ENCODE measurements at places on chromosomes 2 and 18. TPM values are rescaled to one million over a fixed set of nuclear protein-coding genes. Genes with fewer than 3 reads are reported as not detected.

The AGAP1 gene
- 2.8 TPM for polyA plus RNA-seq

The KCTD1 gene
- 3.1 TPM for polyA plus RNA-seq

The ONECUT2 gene
- polyA plus RNA-seq: not detected

The TUBA4B gene
- polyA plus RNA-seq: not detected

The TNFAIP6 gene
- 1.4 TPM for polyA plus RNA-seq

The PTPN4 gene
- 5.6 TPM for polyA plus RNA-seq

The C2orf72 gene
- polyA plus RNA-seq: not detected

- no peak overlapping the region for H3K4me3 ChIP-seq
- peaks cover 8% of the 10 kb centered on the region for H3K4me1 ChIP-seq
- DNase-seq: no peak
- no peaks in the 10 kb centered on the region for H3K36me3 ChIP-seq
- no peak overlapping the region for H3K27ac ChIP-seq
- no peaks in the 10 kb centered on the region for H3K27me3 ChIP-seq
Measured at GRCh38 chr2:45435316-45435715, 175.8 kb downstream of the SRBD1 start.

GRCh38 chr18:77935342-77935741 lies 685.7 kb downstream of the GALR1 start:
- no peaks in the 10 kb centered on the region for H3K4me1 ChIP-seq
- H3K36me3 ChIP-seq: no peaks in the 10 kb centered on the region
- no peaks in the 10 kb centered on the region for H3K27me3 ChIP-seq
- H3K4me3 ChIP-seq: no peak overlapping the region
- no peak overlapping the region for H3K27ac ChIP-seq
- no peak for DNase-seq

GRCh38 chr2:133589456-133589855 lies 21.2 kb upstream of the NCKAP5 start:
- H3K36me3 ChIP-seq: no peaks in the 10 kb centered on the region
- H3K4me3 ChIP-seq: no peak overlapping the region
- no peaks in the 10 kb centered on the region for H3K4me1 ChIP-seq
- no peak overlapping the region for H3K27ac ChIP-seq

DNA sequence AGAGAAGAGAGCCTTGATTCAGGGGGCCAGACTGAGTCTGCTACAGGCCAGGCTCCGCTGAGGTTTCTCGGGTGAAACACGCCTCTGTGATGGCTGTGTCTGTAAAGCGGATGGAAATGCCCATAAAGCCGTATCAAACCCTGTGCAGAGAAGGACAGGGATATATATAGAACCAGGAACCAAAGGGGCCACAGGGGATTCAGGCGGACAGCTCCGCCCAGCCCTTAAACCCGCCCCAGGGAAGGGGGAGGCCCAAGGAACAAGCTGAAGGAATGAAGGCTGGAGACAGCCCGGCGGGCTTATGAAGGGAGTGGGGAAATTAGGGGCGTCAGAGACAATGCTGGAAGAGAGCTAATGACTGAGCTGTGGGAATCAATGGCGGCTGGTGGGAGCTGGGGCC lies 42.1 kb downstream of the NHEJ1 start:
- DNase-seq: no peak
- no peaks in the 10 kb centered on the region for H3K27me3 ChIP-seq
- H3K36me3 ChIP-seq: no peaks in the 10 kb centered on the region
- H3K4me1 ChIP-seq: no peaks in the 10 kb centered on the region
- H3K4me3 ChIP-seq: no peak overlapping the region
- no peak overlapping the region for H3K27ac ChIP-seq

DNA sequence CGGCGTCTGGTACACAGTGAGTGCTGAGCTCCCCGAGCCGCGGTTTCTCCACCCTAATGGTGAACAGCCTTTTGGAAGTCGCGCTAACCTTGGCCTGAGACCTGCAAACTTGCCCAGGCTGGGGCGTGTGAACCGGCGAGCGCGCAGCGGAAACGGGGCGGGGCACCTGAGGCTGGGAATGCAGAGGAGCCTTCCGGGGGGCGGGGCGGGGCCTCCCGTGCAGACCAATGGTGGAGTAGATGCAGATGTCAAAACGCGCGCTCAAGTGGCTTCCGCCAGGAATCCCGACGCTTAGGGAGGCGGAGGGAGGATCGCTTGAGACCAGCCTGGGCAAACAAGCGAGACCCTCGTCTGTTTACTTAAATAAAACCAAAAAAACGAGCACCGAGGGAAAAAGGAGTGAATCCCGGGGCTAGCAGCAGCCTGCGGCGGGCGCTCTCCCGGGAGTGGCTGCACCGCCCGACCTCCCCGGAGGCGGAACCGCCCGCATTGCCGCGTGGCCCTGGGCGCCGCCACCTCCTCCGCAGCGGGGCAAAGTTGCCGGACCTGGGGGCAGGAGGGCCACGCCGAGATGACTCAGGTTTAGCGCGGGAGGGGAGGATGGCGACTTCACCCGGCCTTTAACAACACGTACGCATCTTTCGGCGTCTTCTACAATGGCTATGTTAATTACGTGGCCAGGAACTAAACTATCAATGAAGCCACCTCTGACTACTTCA lies 2.2 kb upstream of the RRM2 start:
- peak overlapping the region; percentile 92 for H3K27ac ChIP-seq
- H3K4me1 ChIP-seq: peaks cover 55% of the 10 kb centered on the region
- H3K36me3 ChIP-seq: no peaks in the 10 kb centered on the region
- peaks cover 16% of the 10 kb centered on the region for H3K27me3 ChIP-seq
- peak; percentile 98 for DNase-seq

GRCh38 chr18:47163241-47163640 lies 12.9 kb downstream of the IER3IP1 start:
- peaks cover 6% of the 10 kb centered on the region for H3K4me1 ChIP-seq
- DNase-seq: no peak
- peaks cover 3% of the 10 kb centered on the region for H3K36me3 ChIP-seq

DNA sequence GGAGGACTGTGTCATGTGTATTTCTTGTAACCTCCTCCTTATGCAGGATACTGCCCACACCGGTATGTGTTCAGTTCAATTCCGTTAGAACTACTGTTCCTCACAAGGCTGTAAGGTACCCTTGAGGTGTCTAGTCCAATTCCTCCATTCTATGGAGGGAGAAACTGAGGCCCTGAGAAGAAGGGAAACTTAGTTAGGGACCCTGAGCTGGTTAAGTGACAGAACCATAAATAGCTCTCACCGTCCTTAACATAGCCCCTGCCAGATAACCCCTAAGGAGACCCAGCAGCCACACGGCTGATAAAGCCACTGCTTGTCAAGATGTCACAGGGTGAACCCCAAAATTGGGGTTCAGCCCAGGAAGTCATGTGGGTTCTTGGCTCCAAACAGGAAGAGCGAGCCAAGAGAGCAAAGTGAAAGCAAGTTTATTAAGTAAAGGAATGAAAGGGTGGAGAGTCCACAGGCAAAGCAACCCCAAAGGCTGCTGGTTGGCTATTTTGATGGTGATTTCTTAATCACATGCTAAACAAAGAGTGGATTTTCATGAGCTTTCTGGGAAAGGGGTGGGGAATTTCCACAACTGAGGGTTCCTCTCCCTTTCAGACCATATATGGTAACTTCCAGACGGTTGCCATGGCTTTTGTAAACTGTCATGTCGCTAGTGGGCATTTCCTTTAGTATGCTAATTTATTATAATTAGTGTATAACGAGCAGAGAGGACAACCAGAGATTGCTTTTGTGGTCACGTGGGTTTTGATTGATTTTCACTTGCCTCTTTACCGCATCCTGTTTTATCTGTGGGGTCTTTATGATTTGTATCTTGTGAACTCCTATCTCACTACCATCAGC lies 83.4 kb upstream of the RTN4 start:
- H3K27me3 ChIP-seq: no peaks in the 10 kb centered on the region
- peaks cover 39% of the 10 kb centered on the region for H3K4me1 ChIP-seq
- H3K36me3 ChIP-seq: no peaks in the 10 kb centered on the region

- H3K36me3 ChIP-seq: no peaks in the 10 kb centered on the region
- H3K4me1 ChIP-seq: no peaks in the 10 kb centered on the region
- no peak for DNase-seq
- no peak overlapping the region for H3K27ac ChIP-seq
- no peak overlapping the region for H3K4me3 ChIP-seq
- H3K27me3 ChIP-seq: no peaks in the 10 kb centered on the region
Measured at GRCh38 chr2:231597014-231597611, 4.4 kb downstream of the TEX44 start.

- no peak overlapping the region for H3K4me3 ChIP-seq
- no peaks in the 10 kb centered on the region for H3K4me1 ChIP-seq
- H3K36me3 ChIP-seq: no peaks in the 10 kb centered on the region
- DNase-seq: no peak
- H3K27ac ChIP-seq: no peak overlapping the region
- H3K27me3 ChIP-seq: no peaks in the 10 kb centered on the region
Measured at GRCh38 chr2:162002623-162003235, 71.3 kb downstream of the DPP4 start.

GRCh38 chr2:127525691-127526131 lies 578 bp downstream of the IWS1 start:
- H3K4me3 ChIP-seq: peak overlapping the region; percentile 93
- no peak for DNase-seq
- H3K36me3 ChIP-seq: peaks cover 33% of the 10 kb centered on the region
- H3K4me1 ChIP-seq: peaks cover 31% of the 10 kb centered on the region
- H3K27ac ChIP-seq: peak overlapping the region; percentile 89

GRCh38 chr18:55013086-55013485 lies 53.8 kb upstream of the CCDC68 start:
- H3K27ac ChIP-seq: no peak overlapping the region
- H3K27me3 ChIP-seq: no peaks in the 10 kb centered on the region
- DNase-seq: no peak
- H3K4me3 ChIP-seq: no peak overlapping the region
- no peaks in the 10 kb centered on the region for H3K36me3 ChIP-seq
- no peaks in the 10 kb centered on the region for H3K4me1 ChIP-seq

- H3K36me3 ChIP-seq: no peaks in the 10 kb centered on the region
- no peak for DNase-seq
- H3K4me3 ChIP-seq: no peak overlapping the region
- no peak overlapping the region for H3K27ac ChIP-seq
Measured at GRCh38 chr2:185222311-185222710, 516.3 kb upstream of the FSIP2 start.

DNA sequence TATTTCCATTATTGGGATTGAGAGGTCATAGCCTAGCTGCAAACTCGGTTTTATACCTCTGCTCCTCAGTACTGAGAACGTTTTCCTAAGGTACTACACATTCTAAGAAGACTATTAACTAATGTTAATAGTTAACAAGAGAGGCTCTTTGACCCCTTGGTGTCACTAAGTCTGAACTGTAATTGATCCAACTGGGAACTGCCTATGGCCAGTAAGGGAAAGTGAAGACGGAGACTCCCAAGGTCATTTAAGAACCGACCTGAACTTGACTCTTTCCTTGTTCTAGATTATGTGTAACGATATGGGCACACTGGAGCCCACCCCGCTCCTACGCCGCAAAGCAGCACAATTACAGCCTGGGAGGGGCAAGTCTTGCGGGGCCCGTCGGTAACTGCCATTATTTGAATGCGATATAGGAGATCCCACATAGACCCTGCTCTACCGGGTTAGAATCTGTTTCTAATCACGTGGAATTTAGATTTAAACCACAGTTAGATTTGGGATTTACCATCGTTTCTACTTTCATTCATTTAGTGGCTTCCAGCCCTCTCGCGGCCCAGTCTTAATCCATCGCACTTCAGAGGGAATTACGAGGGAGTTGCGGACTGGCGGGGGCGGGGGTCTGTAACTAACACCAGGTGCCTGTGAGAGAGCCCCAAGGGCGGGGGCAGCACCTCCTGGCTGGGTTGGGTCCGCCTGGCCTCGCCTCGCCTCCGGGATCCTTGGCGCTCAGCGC lies 84.1 kb upstream of the EPB41L3 start:
- DNase-seq: no peak
- peaks cover 26% of the 10 kb centered on the region for H3K4me1 ChIP-seq
- peaks cover 99% of the 10 kb centered on the region for H3K27me3 ChIP-seq
- H3K27ac ChIP-seq: no peak overlapping the region
- peak overlapping the region; percentile 48 for H3K4me3 ChIP-seq
- no peaks in the 10 kb centered on the region for H3K36me3 ChIP-seq
